ENCODE measurements at places on chromosomes 5 and 9. TPM values are rescaled to one million over a fixed set of nuclear protein-coding genes. Genes with fewer than 3 reads are reported as not detected.

DNA sequence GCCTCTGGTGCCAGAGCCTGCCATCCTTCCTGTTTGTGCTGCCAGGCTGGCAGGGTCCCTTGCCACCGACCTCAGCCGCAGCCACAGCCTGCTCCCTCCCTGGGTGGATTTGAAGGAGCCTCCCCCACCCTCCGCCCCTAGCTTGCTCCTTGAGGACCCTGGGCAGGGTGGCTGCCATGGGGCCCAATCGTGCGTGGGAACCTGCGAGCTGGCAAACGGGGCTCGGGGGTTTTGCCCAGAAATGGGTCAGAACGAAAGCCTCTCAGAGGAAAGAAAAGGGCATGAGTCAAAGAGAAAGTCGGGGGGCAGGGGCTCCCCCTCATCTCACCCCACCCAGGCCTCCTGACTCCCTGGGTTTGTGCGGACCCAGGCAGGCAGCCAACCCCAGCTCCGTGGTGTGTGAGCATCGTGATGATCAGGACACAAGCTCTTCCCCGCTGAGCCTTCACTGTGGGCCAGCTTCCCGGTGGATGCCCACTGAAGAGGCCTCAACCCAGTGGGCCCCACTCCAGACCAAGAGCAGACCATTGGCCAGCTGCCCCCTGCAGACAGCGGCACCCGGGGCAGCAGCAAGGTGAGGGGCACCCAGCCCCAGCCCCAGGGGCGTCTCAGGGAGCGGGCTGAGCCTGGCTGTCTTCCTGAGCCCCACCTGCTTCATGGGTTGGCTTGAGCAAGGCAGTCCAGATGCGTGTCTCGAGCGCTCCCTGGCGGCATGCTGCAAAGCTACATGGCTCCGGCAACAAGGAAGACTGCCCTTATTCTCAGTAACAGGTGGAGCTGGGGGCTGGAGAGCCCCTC is 3.0 kb upstream of the FUT7 start:
- DNase-seq, result peak; percentile 82

DNA sequence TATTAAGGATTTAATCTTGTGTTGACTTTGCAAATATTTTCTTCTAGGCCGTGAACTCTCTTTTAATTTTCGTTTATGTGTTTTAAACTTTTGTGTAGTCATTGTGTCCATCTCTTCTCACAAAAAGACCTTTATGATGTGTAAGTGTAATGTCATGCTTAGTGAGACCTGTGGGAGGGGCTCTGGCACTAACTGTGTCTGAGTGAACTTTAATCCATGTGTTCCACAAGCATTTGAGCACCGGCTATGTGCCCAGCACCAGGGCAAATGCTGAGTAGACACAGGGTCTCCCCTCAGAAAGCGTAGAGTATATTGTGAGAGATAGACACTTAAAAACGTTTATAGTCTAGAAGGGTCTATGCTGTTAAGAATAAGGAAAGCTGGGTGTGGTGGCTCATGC is 272.6 kb upstream of the TUT7 start:
- DNase-seq, result no peak

- no peak for DNase-seq
Measured at GRCh38 chr5:170411100-170411499, 21.9 kb upstream of the KCNMB1 start.

DNA sequence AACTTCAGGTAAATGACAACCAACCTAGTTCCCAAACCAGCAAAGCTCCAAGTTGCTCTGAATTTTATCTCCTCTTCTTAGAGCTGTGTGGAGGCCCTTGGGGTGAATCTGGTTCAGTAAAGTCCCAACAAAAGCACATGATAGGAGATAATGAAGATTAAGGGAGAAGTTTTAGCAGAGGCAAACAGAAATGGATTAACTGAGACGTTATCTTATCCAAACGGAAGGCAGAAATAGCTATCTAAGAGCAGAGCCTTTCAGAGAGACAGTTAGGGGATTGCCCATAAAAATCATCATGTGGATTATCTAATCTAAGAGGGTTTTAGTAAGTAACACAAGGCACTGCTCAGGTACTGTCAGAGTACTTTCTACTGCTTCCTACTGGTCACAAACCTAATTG is 183.9 kb upstream of the ZNF618 start:
- DNase-seq, result no peak

GRCh38 chr5:161539016-161539415 is 7.5 kb downstream of the GABRB2 start:
- DNase-seq, result no peak

GRCh38 chr5:53971551-53971950 is 338.8 kb downstream of the ARL15 start:
- no peak for DNase-seq

Gene CEP72
- 0.14 TPM for total RNA-seq

DNA sequence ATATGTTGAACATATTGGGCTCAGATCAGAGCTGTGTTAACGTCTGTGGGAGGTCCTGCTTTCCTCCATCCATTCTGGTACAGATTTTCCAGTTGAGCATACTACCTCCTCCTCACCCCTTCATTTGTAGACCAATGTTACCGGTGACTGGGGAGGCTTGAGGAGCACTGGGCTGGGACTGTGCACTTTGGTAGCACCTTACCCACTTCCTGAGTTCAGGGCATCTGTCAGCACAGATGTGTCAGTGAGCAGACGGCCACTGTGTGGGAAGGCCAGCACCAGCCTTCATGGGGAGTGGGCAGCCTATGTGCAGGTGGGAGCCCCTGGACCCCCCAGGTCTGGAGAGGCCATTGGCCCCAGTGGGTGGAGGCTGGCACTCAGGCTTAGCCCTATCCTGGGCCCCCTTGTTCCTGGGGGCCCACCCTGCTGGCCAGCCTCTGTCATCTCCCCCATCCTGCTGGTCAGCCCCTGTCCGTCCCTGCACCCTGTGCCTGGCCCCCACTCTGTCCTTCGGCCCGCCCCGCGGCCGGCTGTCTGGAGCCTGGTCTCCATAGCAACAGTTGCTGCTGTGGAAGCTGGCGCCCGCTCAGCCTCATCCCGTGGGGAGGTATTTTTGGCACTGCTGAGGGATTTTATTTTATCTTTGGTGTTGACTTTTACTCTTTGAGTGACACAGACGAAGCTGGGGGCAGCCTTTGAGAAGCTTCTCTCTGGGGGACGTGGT is 21.3 kb downstream of the WNK2 start:
- peak; percentile 43 for DNase-seq

GRCh38 chr5:116865651-116866050 is 291.0 kb upstream of the SEMA6A start:
- no peak for DNase-seq

Gene PTAR1
- total RNA-seq, result 10.7 TPM

Gene NSG2
- 4.8 TPM for total RNA-seq

DNA sequence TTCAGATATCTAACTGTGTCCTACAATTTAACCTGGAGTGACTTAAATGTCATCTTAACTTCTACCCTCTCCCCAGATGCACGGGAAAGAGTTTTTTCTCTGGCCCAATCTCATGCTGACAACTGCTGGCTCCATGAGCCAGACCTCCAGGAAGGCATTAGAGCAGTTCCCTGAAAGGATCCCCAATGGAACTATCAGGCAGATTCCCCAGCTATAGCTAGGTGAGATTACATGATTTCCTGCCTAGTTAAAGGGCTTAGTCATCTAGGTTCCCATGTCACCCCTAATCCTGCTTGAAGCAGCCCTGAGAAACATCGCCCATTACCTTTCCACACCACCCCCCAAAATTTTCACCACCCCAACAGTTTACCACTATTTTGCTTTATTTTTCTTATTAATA is 373.5 kb upstream of the TRPC7 start:
- DNase-seq, result no peak

- peak; percentile 14 for DNase-seq
Measured at GRCh38 chr5:31086839-31087415, 106.6 kb upstream of the CDH6 start.

Gene POC5
- 15.2 TPM for total RNA-seq

GRCh38 chr9:114662081-114662989 is 4.7 kb upstream of the TEX53 start:
- DNase-seq, result peak; percentile 46

DNA sequence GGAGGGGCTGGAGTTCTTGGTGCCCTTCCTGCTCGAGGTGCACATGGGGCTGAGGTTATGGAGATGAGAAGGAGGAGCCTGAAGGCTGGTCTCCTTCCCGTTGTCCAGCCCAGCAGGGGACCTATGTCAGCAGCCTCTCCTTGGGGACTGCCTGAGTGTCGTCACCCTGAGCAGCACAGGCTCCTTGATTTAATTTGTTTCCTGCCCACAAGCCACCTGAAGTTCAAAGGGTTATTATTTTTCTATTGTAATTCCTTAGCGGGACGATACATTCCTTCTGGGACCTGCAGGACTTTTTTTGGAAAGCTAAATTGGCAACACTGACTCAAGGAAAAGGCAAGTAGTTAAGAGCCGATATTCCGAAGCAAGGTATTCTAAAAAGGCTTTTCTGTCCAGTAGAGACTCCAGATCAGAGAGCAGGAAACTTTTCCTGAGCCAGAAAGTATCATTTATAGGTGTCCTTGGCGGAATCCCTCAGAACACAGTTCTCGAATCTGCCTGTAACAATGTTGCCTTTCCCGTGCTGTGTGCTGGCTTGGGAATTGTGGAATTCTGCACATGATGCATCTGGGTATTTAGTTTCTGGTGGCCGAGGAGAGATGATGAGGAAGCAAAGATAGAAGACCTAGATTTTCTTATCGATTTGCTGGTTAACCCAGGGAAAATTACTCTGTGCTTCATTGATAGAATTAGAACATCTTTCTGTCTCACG is 55.4 kb downstream of the ARHGAP26 start:
- peak; percentile 49 for DNase-seq

DNA sequence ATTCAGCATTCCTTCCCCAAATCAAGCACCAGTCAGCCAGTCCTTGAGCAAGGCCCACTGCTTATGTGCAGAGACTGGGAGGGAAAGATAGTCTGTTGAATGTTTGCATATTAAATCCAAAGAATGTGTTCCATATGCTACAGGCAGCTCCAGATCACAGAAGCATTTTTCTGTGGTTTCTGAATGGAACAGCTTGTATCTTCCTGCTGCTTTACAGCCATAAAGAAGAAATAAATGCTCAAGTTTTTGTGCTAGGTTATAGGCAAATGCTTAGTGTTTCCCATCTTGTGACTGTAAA is 310.3 kb downstream of the TRIM36 start:
- no peak for DNase-seq

Gene PCSK5
- 1.8 TPM for total RNA-seq

DNA sequence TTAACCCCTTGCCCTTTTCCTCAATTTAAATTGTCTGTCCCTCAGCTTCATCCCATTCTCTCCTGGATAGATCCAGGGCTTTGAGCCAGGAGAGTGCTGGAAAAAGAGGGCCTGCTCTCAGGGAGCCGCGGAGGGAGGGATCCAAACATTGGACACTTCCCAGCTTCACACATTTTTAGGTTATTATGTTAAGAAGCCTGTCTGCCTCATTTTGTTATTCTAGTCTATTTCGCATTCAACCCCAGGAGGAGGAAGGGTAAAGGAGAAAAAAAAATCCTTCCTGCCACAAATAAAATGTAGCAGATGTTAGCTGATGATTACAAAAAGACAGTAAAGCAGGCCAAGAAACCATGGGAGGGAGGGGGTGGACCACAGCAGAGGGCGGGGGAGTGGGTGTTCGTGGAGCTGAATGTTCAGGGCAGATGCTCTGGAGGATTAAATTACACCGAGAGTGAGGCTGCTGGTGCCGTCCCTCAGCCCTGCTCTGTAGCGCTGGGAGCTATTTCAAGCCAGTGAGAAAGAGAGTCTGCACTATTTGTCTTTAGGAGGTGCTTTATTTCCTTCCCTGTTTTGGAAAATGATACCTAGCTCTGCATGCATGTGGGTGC is 60.6 kb upstream of the ZFR start:
- no peak for DNase-seq

Gene PCDHB9
- 0.14 TPM for total RNA-seq

Gene C8G
- total RNA-seq, result not detected

- no peak for DNase-seq
Measured at GRCh38 chr9:121944711-121945191, 148.4 kb downstream of the TTLL11 start.

Gene ACSL6
- 7.2 TPM for total RNA-seq

DNA sequence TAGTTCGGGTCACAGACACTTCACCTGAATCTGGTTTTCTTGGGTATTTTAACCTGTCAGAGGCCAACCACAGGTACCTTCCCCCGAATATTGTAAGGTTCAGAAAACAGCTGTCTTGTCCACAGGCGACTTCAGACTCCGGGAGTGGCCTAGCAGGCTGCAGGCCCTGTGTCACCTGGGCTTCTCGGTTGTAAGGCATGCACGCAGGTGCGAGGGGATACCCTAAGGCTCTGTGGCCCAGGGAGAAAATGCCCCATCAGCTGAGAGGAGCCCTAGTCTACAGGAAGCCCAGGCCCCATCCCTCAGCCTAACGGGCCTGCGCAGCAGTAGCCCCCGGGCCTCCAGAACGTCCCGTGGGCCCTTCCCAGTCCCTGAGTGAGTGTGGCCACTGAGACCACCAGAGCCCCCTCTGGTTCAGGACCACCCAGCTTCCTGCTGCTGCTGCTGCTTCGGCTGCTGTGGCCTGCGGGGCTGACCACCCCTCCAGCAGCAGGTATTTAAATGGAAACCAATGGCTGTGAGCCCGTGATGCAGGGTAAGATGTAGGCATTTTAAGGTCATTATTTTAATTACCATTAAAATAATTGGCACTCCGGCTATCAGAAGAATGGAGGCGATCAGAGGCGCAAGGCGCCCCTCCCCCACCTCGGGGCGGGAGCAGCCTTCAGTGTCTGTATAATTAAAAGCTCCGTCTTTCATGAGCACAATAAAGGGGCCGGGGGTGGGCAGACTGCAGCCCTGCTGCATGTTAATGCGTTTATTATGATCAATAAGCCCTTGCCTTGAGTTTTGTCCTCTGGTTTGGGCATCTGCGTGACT is 65.4 kb downstream of the PSMB7 start:
- DNase-seq, result no peak
